ENCODE measurements at places on chromosomes 12 and 14.

DNA sequence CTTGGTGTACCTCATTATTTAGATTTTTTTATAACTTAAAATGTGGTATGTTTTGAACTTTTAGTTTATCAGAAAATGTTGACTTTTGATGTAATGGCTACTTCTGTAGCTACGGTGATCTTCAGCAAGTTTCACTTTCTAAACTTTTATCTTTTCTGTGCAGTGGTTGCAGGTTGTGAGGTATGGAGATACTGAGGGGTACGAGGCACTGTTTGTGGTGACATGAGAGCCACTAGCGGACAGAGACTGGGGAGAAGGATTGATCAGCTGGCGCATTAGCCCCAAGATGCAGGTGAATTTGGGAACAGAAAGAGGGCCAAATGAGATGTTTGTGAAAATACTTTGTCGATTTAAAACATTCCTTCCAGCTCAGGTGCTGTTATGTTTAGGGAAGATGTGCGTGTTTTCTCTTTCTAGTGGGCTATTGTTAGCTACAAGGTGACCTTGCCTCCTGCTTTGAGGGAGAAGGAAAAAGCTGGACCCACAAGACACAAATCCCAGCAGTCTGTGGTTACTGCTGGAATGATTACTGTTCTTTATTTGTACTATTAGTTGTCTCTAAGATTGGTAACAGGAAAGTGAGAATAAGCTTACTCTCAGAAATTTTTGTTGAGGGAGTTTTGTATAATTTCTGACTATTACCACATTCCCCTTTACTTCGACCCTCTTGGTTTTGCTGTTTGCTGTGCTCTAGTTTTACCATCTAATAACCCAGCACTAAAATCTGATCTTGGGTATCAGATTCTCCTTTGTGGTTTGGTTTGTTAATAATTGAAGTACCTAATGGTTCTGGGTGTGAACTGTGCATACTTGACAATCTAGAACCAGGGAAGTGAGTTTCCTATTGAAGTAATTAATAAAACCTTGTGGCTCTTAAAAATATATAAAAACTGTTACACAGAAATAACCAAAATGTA lies 61.7 kb downstream of the FBXO34 start:
- no peak for DNase-seq

GRCh38 chr14:89760086-89760485 lies 194.4 kb downstream of the EFCAB11 start:
- DNase-seq, result no peak

DNA sequence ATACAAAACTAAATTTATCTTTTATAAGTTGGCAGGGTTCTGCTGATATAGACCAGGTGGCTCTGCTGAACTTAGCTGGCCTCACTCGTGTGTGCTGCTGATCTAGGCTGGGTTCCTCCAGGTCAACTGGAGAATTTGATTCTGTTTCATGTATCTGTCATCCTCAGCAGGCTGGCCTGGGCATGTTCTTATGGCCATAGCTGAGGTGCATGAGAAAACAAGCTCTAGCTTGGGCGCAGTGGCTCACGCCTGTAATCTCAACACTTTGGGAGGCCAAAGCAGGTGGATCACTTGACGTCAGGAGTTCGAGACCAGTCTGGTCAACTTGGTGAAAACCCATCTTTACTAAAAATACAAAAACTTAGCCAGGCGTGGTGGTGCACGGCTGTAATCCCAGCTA lies 24.3 kb upstream of the BCL2L14 start:
- DNase-seq, result no peak

DNA sequence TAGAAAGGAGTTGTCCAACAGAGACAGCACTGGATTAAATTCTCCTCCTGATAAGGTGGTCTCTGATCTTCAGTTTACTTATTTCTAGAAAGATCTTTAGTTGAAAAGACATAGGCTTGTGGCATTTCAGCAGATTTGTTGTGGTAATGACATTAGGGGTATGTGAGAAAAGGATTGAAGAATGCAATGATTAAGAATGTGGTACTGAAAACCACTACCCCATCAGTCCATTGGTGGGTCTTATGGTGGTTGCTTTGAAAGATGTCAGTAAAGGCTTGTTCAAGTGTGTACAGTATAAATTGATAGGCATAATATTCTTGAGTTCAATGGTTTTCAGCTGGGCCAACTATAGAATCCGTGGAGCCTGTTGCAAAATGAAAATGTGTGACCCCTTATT lies 10.8 kb downstream of the PPFIBP1 start:
- DNase-seq, result no peak

- DNase-seq, result no peak
These were observed 3.3 kb downstream of the DDHD1 start for GRCh38 chr14:53149668-53150316.

DNA sequence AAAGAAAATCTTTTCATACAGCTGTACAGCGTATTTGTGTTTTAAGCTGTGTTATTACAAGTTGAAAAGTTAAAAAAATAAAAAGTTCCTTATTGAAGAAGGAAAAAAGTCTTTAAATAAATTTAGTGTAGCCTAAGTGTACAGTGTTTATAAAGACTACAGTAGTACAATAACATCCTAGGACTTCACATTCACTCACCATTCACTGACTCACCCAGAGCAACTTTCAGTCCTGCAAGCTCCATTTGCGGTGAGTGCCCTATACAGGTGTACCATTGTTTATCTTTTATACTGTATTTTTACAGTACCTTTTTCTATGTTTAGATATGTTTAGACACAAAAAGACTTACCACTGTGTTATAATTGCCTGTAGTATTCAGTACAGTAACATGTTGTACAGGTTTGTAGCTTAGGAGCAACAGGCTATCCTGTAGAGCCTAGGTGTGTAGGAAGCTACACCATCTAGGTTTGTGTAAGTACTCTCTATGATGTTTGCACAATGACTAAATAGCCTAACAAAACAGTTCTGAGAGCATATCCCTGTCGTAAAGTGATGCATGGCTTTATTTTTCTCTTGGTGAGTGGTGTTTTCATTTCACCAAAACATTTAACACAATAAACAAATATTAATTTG lies 275.2 kb downstream of the DACT1 start:
- DNase-seq, result no peak

GRCh38 chr14:92877757-92878431 lies 45.1 kb upstream of the CHGA start:
- DNase-seq, result no peak

All from stimulated activated CD4-positive, alpha-beta T cell treated with anti-CD3 and anti-CD28 coated beads, TNF-alpha, amount 100 ng/mL, for 1 hour (primary cell).